Brain microvascular endothelial cell (primary cell): ENCODE measurements at places on chromosomes 4 and X.

DNA sequence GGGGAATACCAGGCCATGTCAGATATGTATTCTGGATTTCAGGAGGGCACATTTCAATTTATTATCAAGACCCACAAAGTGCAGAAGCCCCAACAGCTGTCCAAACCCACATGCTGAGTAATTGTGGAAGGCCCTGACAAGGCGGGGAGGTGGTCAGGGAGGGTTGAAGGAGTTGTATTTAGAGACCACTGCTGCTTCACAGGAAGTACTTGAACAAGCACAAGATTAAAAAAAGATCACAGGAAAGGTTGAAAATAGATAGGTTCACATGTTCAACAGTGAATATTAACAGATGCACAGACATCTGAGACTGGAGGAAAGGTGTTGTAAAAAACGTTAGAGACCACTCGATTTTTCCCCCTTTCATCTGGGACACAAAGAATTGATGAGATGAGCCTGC, 17.9 kb downstream of the ATP8A1 start:
- DNase-seq = no peak

DNA sequence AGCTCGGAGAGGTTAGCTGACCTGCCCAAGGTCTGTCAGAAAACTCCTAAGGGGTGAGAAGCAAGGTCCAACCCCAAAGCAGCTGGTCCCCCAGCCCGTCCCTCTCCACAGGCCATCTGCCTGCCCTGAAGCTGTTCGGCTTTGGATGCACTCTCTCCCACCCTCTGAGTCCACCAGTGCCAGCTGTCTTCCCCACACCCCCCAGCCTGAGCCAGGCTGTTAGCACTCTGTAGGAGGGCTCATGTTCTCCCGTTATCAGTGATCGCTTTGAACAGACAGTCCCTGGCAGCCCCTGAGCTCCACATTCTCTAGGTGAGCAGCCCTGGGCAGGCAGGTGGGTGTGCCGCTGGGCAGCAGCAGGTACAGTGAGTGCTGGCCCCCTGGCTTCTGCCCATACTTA, 16.0 kb downstream of the ZNF185 start:
- DNase-seq = no peak

- DNase-seq = no peak
These were observed 65.7 kb downstream of the CLCN5 start for GRCh38 chrX:49988143-49988542.

DNA sequence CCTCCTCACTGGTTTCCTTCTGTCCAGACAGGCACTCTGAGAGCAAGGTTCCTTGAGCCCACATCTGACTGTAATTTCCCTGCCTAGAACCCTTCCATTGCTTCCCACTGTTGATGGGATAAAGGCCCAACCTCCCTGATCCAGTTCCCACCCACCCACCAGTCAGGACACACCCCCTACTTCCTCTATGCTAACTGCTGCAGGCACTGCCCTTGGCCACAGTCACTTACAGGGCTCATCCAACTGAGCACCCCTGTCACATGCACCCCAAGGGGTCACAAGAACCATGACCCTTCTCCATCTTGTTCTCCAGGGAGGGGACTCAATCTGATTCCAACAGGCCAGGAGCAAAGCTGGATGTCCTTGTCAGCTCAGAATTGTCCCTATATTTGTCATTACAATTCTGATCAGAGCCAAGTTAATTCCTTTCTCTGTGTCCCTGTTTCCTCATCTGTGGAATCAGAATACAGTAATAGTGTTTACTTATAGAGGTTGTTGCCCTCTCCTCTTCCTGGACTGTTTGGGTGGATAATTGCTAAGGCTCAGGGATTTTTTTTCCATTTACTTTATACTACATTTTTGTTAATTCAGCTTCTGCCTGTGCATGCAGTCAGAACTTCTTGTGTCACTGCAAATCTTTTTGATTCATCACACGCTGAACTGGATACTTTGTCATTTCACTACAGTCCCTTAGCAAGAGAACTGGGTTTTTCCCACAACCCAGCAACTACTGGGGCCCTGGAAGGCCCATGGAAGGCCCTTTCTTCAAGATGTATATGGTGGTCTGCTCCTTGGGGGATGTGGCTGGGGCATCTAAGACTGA, 105.6 kb upstream of the MAMLD1 start:
- no peak for DNase-seq

GRCh38 chrX:153927672-153927921, 1.5 kb upstream of the ARHGAP4 start:
- DNase-seq = no peak

GRCh38 chr4:26050212-26050643, 136.2 kb downstream of the SMIM20 start:
- DNase-seq = no peak

DNA sequence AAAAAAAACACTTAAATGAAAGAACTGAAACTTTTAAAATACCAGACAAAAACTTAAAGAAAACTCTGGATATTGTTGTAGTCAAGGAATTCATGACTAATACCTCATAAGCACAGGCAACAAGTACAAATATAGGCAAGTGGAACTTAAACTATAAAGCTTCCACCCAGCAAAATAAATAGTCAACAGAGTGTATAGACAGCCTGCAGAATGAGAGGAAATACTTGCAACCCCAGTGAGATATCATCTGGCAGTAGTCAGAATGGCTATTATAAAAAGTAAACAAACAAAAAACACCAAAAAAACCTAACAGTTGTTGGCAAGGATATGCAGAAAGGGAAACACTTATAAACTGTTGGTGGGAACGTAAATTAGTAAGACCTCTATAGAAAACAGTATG, 9.6 kb upstream of the RPS6KA6 start:
- DNase-seq = no peak

DNA sequence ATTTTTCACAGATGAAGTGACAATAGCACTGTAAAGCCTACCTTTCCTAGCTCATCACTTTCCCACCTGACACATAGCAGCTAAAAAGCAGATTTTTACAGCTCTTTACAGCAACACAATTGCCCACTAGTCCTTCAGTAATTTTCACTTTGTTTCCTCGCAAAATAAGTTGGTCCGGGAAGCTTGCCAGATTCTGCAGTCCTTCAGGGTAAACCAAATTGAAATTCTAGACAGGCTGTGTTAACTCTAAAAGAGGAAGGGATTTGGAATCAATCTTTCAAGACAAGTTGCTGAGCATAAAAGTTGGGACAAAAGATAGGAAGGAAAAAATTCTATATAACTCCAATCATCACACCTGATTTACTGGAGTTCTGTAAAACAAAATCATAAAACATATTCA, 8.7 kb downstream of the C1QTNF7 start:
- DNase-seq = peak; percentile 33

DNA sequence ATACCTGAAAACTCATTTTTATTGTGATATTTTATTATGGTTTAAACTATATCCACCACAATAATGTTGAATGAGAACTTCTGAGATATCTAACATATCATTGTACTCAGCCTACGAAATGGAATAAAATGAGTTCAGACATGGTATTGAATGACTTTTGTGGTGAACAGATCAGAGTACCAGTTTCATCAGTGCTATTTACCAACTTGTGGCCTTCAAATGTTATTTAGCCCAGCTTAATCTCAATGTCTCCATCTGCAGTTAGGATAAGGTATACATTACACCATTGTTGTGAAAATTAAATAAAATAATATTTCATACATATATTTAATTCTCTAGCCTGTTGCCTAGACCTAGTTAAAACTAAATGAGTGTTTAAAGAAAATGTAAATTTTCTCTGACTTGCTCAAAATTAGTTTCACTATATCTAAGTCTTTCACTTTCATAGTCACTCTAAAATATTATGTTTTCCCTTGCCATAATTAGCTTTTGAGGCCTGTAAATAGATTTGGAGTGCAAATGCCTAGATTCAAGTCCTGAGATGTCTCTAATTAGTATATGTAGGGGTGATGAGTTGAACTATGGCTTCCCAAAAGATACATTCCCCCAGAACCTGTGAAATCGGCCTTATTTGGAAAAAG, 594.2 kb downstream of the STPG2 start:
- DNase-seq = no peak

- no peak for DNase-seq
These were observed 68.8 kb upstream of the PRPS1 start for GRCh38 chrX:107559506-107559905.

- DNase-seq = no peak
These were observed 932 bp downstream of the TLR10 start for GRCh38 chr4:38781854-38782261.

- DNase-seq = peak; percentile 68
These were observed 4.7 kb upstream of the NKX6-1 start for GRCh38 chr4:84503495-84504437.

DNA sequence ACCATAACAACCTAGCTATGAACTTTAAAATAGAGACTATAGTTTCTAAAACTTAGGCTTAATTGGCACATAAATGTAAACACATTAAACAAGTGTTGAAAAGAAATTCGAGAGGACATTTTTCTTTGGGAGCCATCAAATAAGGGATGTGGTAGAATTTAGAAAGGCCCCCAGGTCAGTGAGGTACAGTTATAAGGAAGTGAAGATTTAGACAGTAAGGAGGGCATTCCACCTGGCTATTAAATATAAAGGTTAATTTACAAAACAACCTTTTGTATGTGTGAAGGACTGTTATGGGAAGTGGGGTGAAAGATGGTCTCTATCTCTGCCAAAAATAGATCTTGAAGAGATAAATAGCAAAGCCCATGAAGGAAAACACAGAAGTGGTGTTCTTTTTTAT, 83.9 kb downstream of the AFF1 start:
- no peak for DNase-seq

DNA sequence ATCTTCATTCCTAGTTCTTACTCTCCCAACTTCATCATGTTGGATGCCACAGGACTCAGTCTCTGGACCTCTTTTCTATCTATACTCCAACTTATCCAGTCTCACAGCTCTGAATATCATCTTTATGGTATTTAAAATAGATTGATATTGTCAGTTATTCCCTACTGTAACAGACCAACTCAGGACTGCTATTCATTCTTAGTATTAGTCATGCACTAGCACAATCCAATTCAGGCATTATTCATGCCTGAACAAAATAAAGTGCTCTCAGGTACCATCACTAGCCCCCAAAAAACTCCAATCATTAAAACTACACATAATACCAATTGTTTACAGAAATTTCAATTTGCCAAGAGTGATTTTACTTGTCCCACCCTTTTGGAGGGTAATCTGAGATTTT, 37.7 kb downstream of the FRYL start:
- no peak for DNase-seq

- DNase-seq = no peak
These were observed 85.2 kb downstream of the MAPK10 start for GRCh38 chr4:86274642-86275041.

- no peak for DNase-seq
These were observed 25.6 kb downstream of the SPATA18 start for GRCh38 chr4:52076731-52077130.

- peak; percentile 32 for DNase-seq
These were observed 19.9 kb downstream of the DGAT2L6 start for GRCh38 chrX:70196961-70197720.

DNA sequence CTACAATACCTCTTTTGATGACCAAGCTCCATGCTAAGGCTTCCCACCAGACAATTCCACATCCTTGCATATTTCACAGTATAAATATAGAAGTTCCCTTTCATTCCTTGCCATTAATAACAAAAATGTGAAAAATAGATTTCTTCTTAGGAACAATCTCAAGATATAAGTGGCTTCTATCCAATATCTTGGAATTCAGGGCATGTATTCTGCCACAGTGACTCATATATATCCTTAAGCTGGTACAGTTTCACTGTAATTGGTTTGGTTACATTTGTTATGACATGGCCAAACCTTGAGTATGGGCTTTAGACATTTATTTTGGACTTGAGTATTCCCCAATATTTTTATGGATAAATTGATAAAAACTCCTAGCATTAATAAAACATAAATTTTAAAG, 181.7 kb upstream of the DDX53 start:
- DNase-seq = no peak

GRCh38 chr4:137206781-137207180, 325.5 kb downstream of the PCDH18 start:
- no peak for DNase-seq

GRCh38 chrX:155056877-155057792, 13.8 kb downstream of the CMC4 start:
- peak; percentile 45 for DNase-seq

- no peak for DNase-seq
These were observed 154.3 kb upstream of the EOLA2 start for GRCh38 chrX:150092549-150092948.

- DNase-seq = no peak
These were observed 591.7 kb downstream of the CCSER1 start for GRCh38 chr4:90718931-90719330.

- no peak for DNase-seq
These were observed 50.7 kb upstream of the NLGN4X start for GRCh38 chrX:6279277-6279909.

- DNase-seq = no peak
These were observed 55.8 kb downstream of the LRP2BP start for GRCh38 chr4:185339941-185340340.

DNA sequence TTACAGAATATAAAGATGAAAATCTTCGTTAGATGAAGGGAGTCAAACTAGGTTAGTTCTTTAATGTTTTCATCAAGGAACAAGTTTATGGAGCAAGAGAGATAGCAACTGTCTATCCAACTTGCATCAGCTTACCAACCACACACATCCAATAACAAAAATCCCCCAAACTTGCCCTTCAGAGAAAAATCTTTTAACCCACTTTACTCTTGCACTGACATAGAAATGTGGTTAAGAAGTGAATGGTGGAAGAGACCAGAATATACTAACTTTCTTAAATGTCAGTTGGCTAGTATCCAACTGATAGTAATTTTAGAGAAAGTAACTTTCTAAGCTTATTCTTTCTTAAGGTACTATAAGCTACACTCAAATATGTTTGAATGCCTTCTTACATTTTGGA, 1.7 kb upstream of the RAB9A start:
- DNase-seq = no peak

GRCh38 chrX:8815460-8816065, 14.4 kb upstream of the FAM9A start:
- DNase-seq = peak; percentile 52

DNA sequence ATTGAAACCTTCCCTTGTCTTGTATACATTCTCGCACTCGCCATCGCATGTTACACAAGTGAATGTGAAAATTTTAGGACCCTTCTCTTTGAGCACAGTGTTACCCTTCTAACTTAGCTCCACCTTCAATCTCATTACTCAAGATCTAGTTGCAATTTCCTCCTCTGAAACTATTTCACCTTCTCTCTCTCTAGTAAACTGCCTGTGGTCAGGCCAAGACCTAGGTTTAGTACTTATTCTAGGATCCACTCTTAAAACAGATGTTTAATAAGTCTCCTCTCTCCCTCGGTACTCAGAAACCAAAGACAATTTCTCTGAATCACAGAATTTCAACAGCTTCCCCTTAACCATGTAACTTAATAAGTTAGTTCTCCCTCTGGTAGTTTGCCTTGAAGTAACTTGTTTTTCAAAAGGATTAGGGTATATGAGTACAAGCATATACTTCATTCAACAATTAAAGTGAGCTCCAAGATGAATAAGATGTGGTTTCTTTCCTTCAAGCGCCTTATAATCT, 156.0 kb downstream of the SH3KBP1 start:
- DNase-seq = no peak

DNA sequence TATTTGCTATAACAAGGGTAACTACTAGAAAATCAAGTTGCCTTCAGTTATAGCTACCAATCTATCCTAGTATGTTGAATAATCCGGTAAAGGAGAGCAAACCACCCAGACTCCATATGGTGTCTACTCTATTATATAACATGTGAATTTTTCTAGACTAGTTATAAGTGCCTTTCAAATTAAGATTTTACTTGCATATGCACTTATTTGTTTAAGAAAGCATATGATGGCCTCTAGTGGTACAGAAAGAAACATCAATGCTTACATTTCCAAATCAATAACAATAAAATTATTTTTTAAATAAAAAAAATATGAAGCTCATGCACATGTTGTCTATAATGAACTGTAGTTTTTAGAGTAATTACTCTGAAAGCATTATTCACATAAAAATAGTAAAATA, 1516.4 kb upstream of the PABPC4L start:
- no peak for DNase-seq
